ENCODE measurements at places on chromosomes 5 and 9.
A peak's percentile ranks its signal among the peaks of the same experiment; 100 is the strongest.

GRCh38 chr9:120901755-120902568 is 24.6 kb downstream of the TRAF1 start:
- DNase-seq: peak; percentile 15

DNA sequence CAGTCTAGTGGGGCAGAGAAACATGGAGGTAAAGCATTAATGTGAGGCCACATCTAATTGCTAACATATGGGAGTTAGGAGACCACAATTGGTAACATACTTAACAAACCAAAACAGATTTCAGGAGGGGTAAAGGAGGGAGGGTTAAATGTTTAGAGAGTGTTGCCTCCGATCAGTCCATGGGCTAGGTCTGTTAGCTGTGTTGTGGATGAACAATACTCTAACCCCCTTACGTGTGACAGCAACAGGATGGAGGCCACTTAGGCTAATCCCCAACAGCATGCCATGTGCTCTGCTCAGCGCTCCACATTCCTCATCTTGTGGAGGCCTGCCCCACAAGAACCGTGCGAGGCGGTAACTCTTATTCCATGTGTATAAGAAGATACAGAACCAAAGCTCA is 167.0 kb downstream of the CRB2 start:
- no peak for DNase-seq

GRCh38 chr5:138901716-138902115 is 26.6 kb upstream of the LRRTM2 start:
- no peak for DNase-seq

GRCh38 chr5:28779161-28779754 is 1740.9 kb upstream of the CDH9 start:
- no peak for DNase-seq

- DNase-seq: no peak
Measured at GRCh38 chr9:133742849-133743444, 4.8 kb upstream of the SARDH start.

DNA sequence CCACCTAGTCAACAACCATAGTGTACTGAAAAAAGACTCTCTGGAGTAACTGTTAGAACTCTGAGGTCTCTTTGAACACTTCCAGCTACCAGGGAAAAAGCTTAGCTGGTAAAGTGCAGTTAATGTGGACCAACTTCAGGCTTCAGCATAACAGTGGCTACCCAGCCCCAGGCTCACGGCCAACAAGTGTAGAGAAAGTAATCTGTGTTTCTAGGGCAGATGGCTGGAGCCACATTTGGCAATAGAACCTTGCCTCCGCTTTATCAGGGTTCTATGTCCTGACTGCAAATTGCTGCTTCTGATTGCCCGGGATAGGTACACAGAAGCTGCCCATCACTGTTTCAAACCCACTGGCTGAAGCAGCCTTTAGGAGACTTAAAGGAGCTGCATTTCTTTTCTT is 76.0 kb upstream of the SIMC1 start:
- no peak for DNase-seq

DNA sequence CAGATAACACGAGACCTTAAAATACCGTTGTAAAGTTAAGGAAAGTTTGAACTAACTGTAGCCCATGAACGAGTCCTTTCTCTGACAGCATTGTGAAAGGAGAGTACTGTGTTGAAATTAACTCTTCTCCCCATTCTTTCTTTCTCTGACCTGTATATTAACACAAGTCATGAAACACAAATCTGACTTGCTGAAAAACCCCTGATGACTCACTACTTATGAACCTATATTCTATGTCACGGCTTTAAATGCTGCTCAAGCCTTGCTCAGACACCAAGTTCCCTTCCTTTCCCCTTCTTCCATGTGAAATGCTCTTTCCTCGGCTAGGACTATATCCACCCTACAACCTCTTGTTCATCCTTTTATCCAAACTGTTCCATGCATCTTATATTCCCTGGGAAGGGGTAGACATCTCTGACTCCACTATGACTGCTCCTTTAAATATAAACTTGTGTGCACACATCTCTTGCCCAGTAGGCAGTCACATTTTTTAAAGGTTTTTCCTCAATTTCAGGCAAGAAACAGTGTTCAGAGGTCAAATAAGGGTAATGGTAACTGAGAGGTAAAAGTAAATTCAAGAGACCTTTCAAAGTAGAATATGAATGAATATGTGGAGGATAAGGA is 142.9 kb downstream of the NFIB start:
- no peak for DNase-seq

- DNase-seq: no peak
Measured at GRCh38 chr9:23663946-23664345, 162.1 kb downstream of the ELAVL2 start.

DNA sequence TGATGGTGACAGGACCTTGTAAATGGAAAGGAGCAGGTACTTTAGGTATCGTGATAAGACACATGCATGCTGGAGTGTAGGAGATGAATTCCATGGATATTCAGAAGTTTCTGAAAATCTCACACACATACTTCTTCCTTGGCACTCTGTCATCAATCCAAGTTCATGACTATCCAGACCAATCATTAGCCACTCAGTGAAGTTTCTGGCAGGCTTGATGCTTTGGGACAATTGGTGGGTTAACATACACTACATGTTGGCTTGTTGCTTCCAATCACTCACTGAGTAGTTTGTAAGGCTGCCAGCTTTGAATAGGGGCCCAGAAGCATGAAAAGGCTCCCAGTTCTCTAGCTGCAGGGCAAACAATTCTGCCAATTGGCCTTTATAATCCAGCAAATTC is 147.6 kb downstream of the CEMIP2 start:
- no peak for DNase-seq

DNA sequence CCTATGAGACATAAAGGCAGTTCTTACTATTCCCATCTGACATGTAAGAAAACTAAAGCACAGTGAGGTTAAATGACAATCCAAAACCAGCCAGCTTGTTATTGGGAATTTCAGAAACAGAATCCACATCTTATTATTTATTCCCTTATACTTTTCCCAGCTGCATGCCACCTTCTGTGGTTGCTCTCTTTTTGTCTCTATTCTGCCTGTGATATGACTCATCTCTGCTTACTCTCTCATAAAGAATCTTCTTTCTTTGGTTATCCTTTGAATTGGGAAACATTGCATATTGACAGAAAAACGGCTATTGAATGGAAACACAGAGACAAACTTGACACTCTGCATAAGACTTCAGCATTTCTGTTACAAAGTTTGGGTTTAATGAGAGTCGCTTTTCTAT is 183.2 kb downstream of the TLR4 start:
- DNase-seq: no peak

- DNase-seq: no peak
Measured at GRCh38 chr5:123438902-123439301, 15.7 kb upstream of the CEP120 start.

DNA sequence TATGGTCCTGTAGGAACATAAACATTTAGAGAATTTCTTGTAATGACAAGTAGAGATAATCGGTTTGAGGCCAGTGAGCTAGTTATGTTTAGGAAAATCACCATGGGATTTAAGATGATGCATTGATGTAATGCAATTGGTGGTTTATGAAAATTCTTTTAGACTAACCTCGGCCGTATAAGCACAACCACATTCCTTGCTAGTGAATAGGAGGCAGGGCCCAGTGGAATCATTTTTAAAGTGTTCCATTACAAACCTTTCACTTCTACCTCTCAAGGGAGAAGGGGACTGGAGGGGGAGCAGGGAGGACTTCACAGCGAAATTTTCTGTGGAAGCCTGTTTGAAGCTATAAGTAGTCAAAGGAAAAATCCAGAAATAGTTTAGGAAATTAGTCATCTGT is 71.8 kb upstream of the NFIL3 start:
- no peak for DNase-seq

DNA sequence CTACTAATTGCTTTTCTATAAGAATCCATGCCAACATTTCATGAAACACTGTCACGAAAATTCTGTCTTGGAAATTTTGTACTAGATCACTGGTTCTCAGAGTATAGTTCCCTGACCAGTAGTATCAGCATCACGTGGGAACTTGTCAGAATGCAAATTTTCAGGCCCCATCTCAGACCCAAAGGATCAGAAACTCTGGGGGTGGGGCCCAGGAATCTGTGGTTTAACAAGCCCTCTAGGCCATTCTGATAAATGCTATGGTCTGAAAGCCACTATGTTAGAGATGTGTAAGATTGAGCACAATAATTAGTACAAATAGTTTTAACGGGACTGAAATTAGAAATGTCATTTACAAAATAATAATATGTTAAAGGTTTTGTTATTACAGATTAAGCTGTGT is 615.7 kb upstream of the ARRDC3 start:
- DNase-seq: no peak

GRCh38 chr9:72772661-72773060 is 180.2 kb downstream of the ALDH1A1 start:
- DNase-seq: no peak

DNA sequence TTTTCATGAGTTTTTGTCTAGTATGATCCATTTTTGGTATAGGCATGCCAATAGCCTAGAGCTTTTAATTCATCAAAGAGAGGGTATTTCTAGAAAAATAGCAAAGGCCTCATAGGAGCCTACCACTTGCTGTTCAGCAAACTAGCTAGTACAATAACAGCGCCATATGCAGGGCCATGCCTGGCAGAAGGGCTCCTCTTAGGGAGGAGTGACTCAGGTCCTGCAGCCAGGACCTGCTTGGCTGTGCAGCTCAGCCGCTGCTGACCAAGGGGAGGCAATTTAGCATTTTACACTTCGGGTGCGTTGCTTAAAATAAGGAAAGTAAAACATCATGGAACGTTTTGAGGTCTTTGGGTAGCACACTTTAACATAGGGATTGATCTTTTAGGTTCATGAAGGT is 100.6 kb downstream of the TRIO start:
- DNase-seq: no peak

- no peak for DNase-seq
Measured at GRCh38 chr9:1939466-1939865, 75.7 kb upstream of the SMARCA2 start.

GRCh38 chr5:68240202-68240601 is 24.6 kb downstream of the PIK3R1 start:
- DNase-seq: no peak

- no peak for DNase-seq
Measured at GRCh38 chr5:128100860-128101557, 17.4 kb downstream of the SLC12A2 start.

DNA sequence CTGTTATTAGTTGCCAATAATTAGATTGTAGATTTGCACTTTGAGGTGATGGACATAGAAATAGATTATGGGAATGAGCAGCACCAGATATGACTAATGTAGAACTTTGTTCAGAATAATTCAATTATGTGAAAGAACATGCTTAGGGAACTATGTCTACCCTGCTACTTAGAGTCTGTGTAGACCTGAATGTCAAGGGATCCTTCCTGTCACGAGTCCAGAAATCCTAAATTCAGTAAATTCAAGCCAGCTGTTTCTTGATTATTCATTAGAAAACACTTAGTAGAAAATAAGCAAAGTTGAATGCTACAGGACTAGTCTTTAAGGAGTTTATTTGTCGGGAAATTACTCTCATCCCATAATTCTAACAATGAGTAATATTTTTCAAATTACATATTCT is 887.3 kb upstream of the SEMA6A start:
- no peak for DNase-seq

- no peak for DNase-seq
Measured at GRCh38 chr5:40678026-40678425, 1.7 kb upstream of the PTGER4 start.

DNA sequence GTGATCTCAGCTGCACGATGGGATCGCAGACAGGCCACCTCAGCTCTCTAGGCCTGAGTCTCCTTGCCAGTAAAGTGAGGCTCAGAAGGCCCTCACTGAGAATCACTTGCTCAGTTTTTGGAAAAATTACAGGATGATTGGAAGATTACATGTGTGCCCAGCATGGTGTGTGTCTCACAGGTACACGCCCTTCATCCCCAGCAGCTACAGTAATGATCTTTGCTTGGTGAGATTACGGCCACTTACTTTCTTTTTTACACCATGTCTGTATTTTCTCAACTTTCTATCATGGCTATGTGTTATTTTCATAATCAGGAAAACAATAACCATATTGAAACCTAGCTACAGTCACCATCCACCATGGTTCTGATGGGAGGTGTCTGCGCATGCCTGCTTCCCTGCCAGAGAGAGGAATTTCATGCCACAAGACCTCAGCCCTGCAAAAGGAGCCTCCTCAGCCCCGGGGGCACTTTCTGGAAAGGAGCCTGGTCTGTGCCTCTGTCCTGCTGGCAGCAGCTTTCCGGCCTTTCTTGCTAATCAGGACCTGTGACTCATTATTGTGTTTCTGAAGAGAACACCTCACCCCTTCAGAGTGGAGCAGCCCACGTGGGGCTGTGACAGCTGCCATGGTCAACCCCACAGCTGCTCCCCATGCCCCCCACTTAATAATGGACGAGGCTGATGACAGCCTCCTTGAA is 64.2 kb upstream of the OLFM1 start:
- DNase-seq: no peak

- DNase-seq: no peak
Measured at GRCh38 chr9:105127863-105128220, 116.6 kb upstream of the SLC44A1 start.

DNA sequence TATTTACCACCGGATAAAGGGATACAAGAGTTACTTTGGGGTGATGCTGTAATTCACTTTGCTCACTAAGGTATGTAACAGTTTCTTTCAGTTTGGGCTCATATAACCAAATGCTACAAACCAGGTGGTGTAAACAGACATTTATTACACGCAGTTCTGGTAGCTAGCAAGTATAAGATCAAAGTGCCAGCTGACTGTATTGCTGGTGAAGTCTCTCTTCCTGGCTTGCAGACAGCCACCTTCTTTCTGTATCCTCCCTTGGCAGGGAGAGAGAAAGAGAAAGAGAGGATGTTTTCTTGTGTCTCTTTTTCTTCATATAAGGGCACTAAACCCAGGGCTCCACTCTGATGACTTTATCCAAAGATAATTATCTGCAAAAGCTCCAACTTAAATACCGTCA is 552.5 kb upstream of the FTMT start:
- no peak for DNase-seq

DNA sequence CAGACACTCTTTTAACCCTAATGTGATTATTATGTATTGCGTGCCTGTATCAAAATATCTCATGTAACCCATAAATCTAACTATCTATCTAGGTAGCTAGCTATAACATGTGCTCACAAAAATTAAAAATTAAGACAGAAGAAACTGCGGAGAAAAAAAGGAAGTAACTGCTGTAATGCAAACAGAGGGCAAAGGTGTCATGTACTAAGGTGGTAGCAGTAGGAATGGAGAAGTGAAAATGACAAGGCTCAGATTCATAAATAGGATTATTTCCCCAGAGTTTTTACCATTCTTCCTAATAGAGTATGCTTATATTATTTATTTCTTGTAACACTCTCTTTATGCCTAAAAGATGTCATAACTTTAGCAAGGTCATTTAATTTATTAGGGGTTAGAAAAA is 1527.5 kb upstream of the C9orf72 start:
- DNase-seq: no peak

DNA sequence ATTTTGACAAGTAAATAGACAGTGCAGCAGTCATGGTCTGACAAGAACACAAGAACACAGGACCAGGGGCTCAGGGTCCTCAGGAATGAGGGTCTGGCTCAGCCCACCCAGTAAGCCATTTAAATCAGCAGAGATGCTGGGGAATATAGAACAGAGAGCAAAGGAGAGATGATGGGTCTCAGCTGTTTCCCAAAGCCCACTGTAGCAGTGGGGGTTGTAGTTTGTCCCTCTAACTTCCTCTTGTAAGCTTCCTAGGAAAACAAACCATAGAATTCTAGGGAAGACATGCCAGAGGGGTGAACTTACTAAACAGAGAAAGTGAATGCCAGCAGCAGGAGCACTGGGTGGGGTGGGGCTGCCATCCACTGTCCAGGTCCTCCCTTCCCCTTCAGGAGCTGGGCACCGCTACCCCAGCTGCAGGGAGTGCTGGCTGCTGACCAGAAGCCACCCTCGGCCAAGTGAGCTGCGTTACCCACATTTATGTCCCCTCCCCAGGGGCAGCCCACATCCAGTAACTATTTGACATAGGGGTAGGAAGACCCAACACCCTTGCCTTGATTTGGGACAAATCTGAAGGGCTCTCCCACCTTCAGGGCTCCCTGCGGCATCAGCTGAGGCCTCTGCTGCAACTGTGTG is 41.6 kb downstream of the GABBR2 start:
- no peak for DNase-seq

Data from NCI-H187 treated with DMSO at 0.1 percent for 48 hours (cell line).